Central memory CD4-positive, alpha-beta T cell (primary cell): ENCODE measurements at places on chromosomes 1 and 21.

GRCh38 chr1:232179896-232180778 is 449.8 kb downstream of the SIPA1L2 start:
- DNase-seq: no peak

DNA sequence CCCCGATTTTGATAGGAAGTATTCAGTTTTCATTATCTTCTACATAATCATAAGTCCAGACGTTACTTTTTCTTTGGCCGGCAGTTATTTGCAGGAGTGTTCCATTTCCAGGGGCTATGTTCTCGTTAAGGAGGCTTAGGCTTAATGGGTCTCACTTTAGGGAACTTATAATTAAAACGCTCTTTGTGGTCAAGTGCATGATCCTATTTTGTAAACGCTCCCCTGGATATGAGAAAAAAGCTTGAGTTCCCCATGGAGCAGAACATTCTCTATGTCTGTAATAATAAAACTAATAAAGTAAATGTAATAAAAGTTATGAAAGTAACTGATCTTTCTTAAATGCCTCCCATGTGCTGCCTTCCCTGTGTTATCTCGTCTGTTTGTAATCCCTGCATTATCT is 48.7 kb upstream of the GPR153 start:
- DNase-seq: no peak

GRCh38 chr1:110440877-110441276 is 10.1 kb upstream of the PROK1 start:
- DNase-seq: no peak

- DNase-seq: no peak
These were observed 4.5 kb downstream of the BTBD8 start for GRCh38 chr1:92084651-92085050.

GRCh38 chr1:185237661-185238060 is 79.4 kb downstream of the IVNS1ABP start:
- DNase-seq: no peak

DNA sequence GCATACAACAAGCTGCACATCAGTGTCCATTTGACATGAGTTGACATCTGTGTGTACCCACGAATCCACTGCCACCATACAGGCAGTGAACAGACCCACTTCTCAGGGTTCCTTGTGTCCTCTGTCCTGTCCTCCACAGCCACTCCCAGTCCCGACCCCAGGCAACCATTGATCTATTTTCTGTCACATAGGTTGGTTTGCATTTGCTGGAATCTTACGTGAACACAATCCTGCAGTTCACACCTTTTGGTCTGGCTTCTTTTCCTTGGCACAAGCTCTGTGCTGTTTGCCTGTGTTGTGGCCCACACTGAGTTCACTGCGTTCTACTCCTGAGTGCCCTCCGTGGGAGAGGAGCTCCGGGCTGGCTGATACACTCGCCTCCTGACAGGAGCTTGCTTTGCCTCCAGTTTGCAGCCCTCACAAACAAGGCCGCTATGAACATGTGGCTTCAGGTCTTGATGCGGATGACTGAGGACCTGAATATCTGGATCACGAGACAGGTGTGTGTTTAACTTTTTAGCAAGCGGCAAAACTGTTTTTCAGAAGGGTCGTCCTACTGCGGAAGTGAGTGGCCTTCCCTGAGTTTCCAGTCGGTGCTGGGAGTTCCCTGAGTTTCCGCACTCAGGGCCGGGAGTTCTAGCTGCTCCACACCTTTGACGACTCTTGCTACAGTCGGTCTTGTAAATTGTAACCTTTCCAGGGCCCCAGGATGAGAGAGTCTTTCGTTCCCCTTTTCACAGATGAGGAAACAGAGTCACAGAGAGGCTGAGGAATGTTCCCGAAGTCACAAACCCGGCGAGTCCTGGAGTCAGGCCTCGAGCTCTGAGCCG is 13.0 kb upstream of the COL18A1 start:
- no peak for DNase-seq
